ENCODE measurements at places on chromosomes 4 and X.

DNA sequence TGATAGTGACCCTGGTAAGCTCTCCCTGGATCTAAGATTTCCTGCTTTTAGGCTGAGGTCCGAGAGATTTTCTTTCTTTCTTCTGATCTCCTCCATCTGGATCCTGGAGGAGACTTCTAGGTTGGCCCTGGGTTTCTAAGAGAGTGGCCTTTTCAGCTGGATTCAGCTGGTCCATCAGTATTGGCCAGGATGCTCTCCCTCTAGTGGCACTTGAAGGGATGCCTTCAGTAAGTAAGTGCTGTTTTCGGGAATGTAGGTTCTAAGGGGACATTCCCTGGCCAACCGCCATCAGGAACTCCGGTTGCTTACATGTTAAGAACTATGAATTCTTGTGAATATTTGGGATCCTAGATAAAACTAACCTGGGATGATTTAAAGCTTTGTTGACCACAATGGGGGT is 56.9 kb downstream of the SERTM2 start:
- DNase-seq: no peak

DNA sequence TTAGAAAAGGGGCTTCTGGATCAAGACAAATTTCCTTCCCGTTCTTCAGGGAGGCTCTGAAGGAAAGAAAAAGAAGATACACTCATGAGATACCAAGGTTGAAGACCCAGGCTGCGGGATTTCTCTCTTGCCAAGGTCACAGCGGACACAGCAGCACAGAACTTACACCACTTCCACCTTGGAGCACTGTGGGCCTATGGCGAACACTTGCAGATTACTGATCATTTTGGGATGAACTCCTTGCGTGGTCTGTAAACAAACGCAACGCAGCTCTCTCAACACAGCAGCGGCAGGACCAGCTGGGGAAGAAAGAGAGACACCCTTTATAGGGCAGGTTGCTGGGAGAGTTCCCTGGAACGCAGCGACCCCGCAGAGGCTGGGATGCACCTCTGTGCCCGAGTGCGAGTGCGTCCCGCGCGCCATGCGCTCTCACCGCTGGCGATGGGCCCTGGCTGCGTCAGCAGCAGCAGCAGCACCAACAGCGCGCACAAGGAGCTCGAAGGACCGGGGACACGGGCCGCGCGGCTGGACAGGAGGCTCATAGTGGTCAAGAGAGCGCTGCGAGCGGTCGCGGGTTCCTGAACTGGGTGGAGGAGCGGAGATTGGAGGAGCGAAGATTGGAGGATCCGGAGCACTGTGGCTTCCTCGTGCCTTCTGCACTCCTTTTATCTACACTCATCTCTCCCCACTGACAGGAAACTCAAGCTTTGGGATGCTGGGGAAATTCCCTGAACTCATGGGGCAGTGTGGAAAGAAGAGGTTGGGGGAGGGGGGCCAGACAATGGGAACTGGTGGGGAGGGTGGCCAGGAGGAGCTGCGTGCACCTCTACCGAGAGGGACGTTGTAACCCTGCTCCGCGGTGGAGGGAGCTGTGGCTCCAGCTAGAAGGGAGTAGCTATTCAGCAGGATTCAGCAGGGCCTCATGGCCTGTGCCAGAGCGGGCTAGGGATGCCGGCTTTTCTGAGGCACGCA is at the start of gene CXCL5:
TSS of gene CXCL5 (minus strand) at position 638 of the 972 bp plus-strand sequence. CDS start at position 542, 96 bp downstream.
- DNase-seq: no peak

DNA sequence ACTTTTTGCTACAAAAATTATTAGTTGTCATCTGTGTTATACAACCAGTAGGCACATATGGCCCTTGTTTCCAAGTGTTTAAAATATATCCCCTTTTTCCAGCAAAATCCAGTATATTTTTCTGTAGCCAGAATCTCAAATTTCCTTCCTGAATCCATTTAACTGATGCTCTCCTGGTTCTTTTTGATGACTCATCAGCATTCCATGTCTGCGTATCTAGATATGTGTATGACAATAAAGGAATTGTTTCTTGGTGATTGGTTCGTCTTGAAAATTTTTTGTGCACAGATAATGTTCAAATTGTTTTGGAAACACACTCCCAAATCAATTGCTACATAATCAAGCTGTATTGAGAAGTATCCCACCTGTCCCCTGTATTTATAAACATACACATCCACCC is 98.3 kb downstream of the ITM2A start:
- DNase-seq: no peak

DNA sequence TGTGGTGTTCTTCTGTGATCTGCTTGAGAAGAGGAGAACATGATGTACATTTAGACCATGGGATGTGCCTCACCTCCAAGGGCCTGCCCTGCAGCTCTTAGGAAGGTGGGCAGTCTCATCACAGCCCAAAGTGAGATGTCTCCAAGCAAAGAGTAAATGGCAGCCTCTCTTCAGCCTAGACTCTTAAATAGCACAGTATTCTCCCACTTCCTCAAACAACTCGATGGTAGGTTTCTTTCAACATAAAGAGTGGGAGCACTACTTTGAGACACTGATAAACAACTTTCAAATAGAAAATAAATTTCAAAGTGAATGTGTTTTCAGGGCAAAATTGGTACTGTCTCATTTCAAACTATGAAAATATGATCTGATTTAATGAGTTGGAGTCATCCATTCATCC is 35.2 kb downstream of the EDNRA start:
- no peak for DNase-seq

DNA sequence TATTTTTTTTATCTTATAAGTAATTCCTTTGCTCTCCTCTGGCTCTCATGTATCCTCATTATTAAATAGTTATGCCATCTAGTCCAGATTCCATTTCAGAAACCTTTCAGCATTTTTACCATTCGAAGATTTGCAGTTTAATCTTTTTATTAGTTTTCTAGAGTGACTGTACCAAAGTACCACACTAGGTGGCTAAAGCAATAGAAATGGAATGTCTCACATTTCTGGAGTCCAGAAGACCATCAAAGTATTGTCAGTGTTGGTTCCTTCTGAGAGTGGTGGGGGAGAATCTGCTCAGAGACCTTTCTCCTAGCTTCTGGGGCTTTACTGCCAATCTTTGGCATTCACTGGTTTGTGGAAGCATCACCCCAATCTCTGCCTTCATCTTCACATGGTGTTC is 3.7 kb upstream of the PNMA3 start:
- no peak for DNase-seq

GRCh38 chrX:25015486-25016360 is at the start of gene ARX:
Gene ARX, minus strand, starts transcription at chrX:25015965. Its CDS starts 228 bp downstream, at chrX:25015737.
- no peak for DNase-seq

- no peak for DNase-seq
Measured at GRCh38 chr4:108878806-108879205, 116.0 kb upstream of the ETNPPL start.

GRCh38 chr4:187304133-187304532 is 580.5 kb upstream of the FAT1 start:
- DNase-seq: no peak

- DNase-seq: no peak
Measured at GRCh38 chrX:113157496-113157895, 316.9 kb upstream of the AMOT start.

DNA sequence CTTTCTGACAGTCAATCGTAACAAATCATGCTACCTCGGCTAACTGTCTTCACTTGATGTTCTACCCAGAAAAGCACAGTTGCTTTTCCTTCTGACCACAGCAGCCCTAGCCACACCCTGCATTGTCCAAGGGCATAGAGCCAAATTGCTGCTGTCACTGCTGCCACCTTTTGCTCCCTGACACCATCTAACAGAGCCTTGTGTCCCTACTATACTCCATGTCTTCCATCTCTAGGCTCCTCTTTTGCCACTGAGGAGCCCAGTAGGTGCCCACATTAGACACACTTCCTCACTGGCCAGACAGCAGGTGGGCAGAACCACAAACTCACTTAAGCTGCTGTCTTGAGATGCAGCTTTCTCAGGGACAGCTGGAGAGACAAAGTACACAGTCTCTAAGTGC is 91.4 kb downstream of the ANXA3 start:
- DNase-seq: no peak

GRCh38 chrX:28854637-28855036 is 267.4 kb downstream of the IL1RAPL1 start:
- DNase-seq: no peak

DNA sequence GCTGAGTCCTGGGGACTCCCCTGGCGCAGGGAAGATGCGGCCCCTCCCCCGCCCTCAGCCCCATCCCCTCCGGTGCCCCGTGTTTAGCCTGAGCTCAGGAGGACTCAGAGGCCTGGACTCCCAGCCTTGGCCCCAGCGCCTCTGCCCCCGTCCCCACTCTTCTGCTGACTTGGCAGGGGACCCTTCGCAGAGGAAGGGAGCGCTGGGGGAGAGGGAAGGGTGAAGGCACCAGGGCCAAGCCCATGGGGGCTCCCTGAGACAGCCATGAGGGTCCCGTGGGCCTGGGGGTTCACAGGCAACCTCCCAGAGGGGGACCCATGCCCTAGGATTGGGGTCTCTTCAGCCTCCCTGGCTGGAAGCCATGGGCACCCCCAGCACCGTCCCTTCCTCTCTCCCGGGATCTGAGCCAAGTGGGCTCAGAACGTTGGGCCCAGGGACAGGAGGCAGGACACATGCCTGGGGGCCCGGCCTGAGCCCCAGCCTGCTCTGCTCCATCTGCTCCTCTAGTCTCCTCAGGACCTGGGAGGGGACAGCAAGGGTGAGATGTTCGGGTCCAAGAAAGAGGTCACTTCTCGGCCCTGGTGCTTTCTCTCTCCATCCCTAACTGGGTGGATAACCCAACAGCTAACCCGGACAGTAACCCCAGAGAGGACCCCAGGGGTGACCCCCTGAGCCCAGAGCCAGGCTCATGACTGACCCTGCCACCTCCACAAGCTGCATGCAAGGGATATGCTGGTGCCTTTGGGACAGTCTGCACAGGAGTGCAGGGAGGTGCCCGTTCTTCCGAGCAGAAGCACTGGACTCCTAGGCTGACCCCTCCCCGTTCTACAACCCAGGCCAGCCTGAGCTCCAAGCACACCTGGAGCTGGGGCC is 1.5 kb upstream of the CPLX1 start:
- DNase-seq: no peak

GRCh38 chr4:33187035-33187434 is 2466.9 kb downstream of the PCDH7 start:
- DNase-seq: no peak

DNA sequence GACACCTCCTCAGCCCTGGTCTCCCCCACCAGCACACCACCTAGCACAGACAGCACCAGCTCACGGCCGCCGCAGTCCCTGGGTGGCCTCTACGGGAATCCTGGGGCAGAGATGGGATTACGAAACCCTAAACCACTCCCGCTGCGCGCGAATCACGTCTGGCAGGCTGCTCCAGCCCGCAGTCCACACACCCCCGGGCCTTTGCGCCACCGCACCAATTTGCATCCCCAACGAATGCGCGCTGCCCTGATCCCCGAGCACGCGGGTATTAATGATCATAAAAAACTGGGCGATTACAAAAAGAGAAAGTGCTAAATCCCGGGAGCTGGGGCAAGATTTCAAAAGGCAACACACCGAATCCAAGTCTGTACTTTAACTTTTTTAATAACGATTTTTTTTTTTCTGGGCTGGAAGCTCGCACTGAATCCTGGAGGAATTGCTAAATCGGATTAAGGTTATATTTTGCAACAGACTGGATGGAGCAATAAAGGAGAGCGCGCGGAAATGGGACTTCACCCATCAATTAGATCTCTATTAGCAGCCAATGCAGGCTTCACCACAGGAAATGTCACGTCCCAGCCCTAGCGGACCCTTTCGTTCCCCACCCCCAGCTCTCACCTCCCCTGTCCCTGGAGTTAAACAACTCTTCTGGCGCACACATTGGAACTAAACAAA is 69.8 kb upstream of the TMEM33 start:
- DNase-seq: no peak
